Dermis microvascular lymphatic vessel endothelial cell (primary cell): ENCODE measurements at places on chromosomes 6 and 20. TPM values are rescaled to one million over a fixed set of nuclear protein-coding genes. Genes with fewer than 3 reads are reported as not detected.

GRCh38 chr6:63923139-63923739 lies 287.6 kb downstream of the PHF3 start:
- DNase-seq = no peak

GRCh38 chr20:51266353-51266752 lies 243.4 kb upstream of the KCNG1 start:
- DNase-seq = no peak

GRCh38 chr20:41587956-41588355 lies 30.2 kb downstream of the CHD6 start:
- no peak for DNase-seq

The NRN1 gene
- total RNA-seq = 28.1 and 34.0 TPM in 2 replicates

GRCh38 chr6:165245287-165245686 lies 64.1 kb downstream of the C6orf118 start:
- peak; percentile 4 for DNase-seq

DNA sequence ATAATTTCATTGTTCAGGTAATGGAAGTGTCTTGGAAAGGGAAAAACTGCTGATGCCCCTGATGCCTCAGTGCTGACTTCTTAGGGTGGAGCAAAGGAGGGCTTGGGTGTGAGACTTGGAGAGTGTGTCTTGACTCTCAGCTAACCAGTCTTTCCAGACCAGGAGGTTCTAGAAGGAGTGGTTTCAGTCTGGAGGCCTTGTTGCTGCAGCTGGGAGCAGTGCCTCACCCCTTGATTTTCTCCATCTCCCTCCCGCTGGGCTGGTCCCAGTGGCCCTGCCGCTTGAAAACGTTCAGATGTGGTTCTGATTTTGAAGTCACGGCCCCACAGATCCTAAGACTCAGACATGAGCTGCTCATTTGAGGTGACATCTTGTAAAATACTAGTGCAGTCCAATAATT lies 5.4 kb downstream of the DSP start:
- DNase-seq = no peak

DNA sequence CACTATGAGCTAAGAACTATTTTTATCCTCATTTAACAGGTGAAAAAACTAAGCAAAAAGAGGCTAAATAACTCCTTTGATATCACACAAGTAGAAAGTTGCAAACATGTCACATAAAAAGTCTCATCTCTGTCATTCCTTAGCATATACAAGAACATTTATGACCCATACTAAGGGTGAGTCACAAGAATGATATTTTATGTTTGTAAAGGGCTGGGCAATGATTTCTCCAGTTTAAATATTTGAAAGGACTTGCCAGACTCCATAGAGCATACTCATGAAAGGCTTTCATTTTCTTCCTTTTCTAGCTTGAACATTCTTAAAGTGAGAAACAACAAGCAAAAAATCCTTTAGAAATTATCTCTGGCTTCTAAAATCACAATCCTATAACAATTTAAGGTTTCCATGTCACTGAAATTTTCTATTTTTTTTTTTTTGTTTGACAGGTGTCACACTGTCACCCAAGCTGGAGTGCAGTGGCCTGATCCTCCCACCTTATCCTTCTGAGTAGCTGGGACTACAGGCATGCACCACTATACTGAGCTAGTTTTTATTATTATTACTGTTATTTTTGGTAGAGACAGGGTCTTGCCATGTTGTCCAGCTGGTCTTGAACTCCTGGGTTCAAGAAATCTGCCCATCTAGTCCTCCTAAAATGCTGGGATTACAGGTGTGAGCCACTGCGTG lies 338.0 kb upstream of the KHDRBS2 start:
- DNase-seq = no peak

The MCCD1 gene
- total RNA-seq = not detected in 2 replicates

The SLC52A3 gene
- total RNA-seq = under 0.01 TPM in 1 of 2 replicates, not detected in the other

DNA sequence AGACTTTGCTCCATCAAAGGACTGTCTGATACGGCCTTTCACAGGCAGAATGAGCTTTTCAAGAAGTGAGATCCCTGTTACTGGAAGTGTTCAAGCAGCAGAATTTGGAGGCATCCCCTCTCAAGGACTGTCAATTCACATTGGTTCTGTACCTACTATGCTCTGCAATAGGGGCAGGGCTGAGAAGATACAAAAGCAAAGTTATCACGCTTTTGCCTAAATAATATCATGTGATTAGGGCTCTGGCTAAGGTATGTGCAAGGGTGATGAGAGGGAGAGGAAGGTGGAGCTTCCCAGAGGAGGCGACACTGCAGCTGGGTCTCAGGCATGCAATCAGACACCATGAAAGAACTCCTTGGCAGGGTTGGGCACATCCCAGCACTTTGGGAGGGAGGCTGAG lies 80.2 kb upstream of the PIM1 start:
- DNase-seq = no peak

The SLC23A2 gene
- total RNA-seq = 13.1 and 18.2 TPM in 2 replicates

GRCh38 chr6:52303178-52303577 lies 18.6 kb upstream of the MCM3 start:
- no peak for DNase-seq

The BPIFB1 gene
- total RNA-seq = not detected in 2 replicates

DNA sequence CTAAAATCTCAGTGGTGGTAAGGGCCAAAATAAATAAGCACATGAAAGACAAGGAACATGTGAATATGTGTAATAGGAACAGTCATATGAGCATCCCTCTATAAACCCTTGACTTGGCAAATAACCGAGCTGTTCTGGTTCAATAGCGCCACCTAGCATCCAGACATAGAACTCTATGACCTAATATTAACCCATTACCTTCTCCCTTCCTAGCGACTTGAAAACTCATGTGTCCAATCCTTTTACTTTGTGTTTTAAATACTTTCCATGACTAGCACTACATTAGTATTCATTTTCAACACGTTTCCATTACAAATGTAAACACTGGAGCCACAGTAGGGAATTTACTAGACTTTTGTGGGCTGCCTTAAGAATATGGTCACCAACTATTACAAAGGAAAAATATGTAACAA lies 279.7 kb downstream of the UST start:
- no peak for DNase-seq

GRCh38 chr6:163146036-163146435 lies 268.5 kb upstream of the QKI start:
- DNase-seq = no peak

- peak; percentile 61 for DNase-seq
These were observed 8.5 kb upstream of the MRPS10 start for GRCh38 chr6:42226161-42226611.

GRCh38 chr20:36343641-36344040 lies 37.5 kb downstream of the DLGAP4 start:
- no peak for DNase-seq

The CRISP2 gene
- total RNA-seq = not detected in 2 replicates

The KCNK5 gene
- not detected in 2 replicates for total RNA-seq
